ENCODE measurements at places on chromosomes 3 and 15.
A peak's percentile ranks its signal among the peaks of the same experiment; 100 is the strongest.

GRCh38 chr3:139677388-139678155, at the start of gene NMNAT3:
NMNAT3 (minus strand) TSS chr3:139677972; CDS start chr3:139627724, 50,248 bp downstream.
- DNase-seq, result peak; percentile 83

DNA sequence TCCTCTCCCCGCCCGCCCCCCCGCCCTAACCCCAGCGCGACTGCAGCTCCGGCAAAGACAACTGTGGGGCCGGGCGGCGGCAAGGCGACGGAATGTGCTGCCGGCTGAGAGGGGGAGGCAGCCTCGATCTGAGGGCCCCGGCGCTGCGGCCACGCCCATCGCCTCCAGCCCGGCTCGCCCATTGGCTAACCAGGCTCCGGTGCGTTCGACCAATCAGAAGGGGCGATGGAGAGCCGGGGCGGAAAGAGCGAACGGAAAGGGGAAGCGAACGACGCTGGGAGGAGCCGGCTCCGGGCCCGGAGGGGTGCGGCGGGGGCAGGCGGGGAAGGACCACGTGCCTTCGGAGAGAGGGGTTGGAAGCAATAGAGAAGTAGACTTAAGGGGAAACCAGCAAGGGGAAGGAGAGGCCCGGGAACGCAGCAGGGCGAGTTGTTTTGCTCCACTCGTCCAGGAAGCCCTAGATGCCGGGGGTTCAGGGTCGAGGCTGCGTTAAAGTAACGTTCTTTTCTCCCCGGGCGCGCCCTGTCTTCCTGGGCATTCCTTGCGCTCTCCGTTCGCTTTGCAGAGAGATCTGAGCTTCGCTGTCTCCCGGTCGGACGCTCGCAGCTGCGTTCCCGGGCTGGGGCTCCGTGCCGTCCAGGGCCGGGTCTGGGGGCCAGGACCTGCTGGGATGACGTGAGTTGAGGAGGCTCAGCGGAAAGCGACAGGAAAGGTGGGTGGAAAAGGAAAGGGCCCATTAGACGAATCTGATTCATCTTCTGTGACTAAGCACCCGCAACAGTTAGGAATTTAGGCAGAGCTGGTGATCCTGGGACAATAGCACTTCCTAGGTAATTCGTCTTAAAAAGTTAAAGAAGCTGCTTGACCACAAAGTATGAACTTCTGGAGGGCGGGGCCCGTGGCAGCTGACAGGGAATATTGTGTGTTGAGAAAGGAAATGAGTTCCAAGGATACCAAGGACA, at the start of gene KPNA4:
TSS of gene KPNA4 (minus strand) at position 130 of the 962 bp plus-strand sequence. CDS start 289 bp downstream, outside the sequence.
- DNase-seq, result peak; percentile 99

- no peak for DNase-seq
Measured at GRCh38 chr3:30810625-30811024, 83.8 kb downstream of the GADL1 start.

GRCh38 chr3:177596816-177597271, 399.6 kb upstream of the TBL1XR1 start:
- no peak for DNase-seq

- DNase-seq, result no peak
Measured at GRCh38 chr15:80736560-80736959, 41.5 kb downstream of the ABHD17C start.

DNA sequence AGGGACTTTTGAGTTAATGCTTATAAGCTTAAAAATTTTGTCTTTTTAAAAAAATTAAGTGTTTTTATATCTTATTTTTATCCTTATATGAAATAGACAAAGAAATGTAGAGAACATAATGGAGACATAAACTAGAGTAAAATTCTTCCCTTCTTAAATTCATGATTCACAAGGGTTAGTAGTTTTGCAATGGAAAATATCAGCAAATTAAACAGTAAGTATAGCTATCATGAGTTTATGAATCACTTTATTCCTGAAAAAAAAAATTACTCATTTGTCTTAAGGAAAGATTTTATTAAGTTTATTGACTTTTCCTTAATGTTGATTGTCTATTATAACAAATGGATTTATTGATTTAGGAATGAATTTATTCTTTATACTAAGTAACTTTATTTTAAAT, 4.3 kb downstream of the ATP6V1A start:
- DNase-seq, result no peak
